ENCODE measurements at places on chromosomes 6 and 20.

GRCh38 chr6:37279366-37280134, 21.6 kb upstream of the TMEM217 start:
- no peak for DNase-seq

- no peak for DNase-seq
Observed at GRCh38 chr20:64214952-64215351, 40.6 kb upstream of the PCMTD2 start.

GRCh38 chr6:125095580-125096301, 57.8 kb upstream of the TPD52L1 start:
- DNase-seq = no peak

GRCh38 chr6:108350528-108350927, 55.7 kb downstream of the AFG1L start:
- DNase-seq = no peak

DNA sequence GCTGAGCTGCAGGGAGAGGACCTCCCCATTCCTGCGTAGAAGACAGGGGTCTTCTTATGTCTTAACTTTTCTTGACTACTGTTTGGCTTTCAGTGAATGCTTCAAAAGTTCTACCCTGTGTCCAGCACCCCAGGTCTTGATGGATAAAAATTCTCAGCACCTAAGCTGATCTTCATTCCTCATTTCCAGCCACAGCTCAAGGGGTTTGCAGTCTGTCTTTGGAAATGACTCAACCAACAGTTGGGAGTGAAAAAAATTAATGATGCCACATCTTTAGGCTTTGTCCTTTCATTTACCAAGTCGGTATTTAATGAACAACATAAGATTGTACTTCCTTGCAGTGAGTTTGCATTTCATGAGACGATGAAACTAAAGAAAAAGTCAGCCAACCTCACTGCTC, 40.3 kb downstream of the PRDM1 start:
- no peak for DNase-seq

DNA sequence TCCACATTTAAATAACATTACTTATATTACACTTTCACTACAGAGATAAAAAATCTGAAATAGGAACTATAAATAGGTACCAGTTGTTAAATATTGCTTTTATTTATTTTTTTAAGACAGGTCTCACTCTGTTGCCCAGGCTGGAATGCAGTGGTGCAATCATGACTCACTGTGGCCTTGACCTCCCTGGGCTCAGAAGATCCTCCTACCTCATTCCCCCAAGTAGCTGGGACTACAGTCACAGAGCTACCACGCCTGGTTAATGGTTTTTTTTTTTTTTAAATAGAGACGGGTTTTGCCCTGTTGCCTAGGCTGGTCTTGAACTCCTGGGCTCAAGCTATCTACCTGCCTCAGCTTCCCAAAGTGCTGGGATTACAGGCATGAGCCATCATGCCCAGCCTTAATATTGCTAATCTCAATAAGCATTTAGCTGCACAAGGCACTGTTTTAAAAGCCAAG, 17.3 kb downstream of the EEF1E1 start:
- DNase-seq = no peak

DNA sequence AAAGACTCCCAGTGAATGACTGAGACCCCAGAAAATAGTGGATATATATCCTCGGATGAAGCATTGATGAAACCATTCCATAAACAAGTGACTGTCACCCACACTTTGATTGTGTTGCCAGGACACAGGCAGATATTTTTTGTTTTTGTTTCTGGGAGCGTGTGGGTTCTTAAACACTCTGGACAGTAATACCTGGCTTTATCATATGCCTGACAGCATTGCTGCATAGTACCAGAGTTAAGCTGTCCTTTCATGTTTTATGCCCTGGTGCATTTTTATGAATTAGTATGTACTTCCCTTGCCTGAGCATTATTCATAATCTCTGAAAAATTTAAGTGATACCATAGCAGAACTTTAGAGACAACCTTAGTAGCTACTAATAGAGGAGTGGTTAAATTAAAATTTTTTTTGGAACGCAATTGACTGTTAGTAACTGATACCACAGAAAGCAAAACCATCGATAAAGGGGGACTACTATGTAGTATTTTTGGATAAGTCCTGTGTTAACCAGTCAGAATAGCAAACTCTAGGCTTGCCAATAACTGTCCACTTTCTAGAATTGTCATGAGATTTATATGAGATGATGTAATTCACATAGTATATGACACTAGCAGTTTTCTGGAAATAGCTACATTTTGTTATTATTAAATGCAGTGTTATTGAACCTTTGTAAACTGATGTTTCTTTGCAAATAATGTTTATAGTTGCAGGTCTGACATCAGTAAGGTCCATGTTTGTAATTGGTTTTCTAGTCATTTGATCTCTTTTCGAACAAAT, 30.4 kb downstream of the SENP6 start:
- no peak for DNase-seq

DNA sequence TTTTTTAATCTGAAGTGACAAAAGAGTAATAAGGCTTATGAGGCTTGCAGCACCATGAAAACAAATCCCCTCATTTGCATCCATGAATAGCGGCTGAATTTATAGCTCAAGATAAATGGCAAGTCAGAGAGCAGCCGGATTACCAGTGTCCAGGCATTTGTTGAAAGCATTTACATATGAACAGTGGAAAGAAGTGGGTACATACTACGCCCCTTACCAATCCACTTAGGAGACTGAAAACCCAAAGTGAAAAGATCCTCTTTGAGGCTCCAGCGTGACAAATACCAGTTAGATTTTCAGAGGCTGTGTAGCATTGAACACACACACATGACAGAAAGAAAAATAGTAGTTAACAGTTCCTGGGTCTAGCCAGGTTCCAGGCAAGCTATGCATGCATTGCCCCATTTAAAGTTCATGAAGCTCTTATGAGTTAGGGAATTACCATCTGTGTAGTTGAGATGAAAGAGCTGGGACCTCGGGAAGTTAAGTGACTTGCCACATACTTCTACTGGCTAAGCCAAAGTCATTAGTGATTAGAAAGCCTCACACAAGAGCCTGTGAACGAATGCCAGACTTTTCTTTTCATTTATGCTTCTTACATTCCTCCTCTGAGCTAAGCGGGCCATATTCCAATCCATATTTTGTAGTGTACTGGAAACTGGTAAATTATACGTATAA, 28.3 kb upstream of the NHSL1 start:
- no peak for DNase-seq

DNA sequence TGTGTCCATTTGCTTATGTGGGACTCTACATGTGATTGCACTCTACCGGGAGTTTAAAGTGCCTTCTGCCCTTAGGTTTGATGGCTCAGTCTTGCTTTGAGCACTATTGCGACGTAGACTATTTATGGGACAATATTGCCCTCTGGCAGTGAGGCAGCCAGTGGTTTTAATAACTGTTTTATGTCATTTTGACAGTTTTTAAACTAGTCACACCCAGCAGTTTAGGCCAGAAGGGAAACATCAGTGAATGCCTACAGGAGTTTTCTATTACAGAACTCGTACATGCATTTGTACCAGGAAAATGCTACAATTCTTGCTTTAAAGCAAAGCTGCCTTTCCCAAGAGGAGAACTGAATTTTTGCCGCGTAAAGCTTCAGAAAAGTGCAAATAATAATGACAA, 813.7 kb downstream of the KIF16B start:
- DNase-seq = no peak

DNA sequence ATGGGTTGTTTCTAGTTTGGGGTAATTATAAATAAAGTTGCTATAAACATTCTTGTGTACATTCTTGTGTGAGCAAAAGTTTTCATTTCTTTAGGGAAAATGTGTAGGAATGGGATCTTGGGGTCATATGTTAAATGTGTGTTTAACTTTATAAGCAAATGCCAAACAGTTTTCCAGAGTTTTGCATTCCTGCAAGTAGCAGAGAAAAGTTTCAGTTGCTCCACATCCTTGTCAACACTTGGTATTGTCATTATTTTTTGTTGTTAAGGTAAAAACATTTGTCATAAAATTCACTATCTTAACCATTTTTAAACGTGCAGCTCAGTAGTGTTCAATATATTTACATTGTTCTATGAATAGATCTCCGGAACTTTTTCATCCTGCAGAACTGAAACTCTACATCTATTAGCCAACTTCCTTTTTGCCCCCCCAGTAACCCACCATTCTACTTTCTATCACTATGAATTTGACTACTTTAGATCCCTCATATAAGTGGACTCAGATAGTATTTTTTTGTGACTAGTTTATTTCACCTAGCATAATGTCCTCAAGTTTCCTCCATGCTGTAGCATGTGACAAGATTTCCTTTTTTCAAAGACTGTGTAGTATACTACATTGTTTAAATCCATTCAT, 48.4 kb downstream of the PHACTR2 start:
- no peak for DNase-seq

GRCh38 chr6:130708338-130708737, 118.9 kb upstream of the SMLR1 start:
- no peak for DNase-seq

All from cerebellar nuclear complex (tissue), 1 donor.